ELR (cell line): ENCODE measurements at places on chromosomes 6 and 20.

- DNase-seq: no peak
These were observed 6.8 kb downstream of the KCNK17 start for GRCh38 chr6:39307462-39307861.

GRCh38 chr20:41004531-41005360 lies 23.9 kb upstream of the TOP1 start:
- peak; percentile 68 for DNase-seq

DNA sequence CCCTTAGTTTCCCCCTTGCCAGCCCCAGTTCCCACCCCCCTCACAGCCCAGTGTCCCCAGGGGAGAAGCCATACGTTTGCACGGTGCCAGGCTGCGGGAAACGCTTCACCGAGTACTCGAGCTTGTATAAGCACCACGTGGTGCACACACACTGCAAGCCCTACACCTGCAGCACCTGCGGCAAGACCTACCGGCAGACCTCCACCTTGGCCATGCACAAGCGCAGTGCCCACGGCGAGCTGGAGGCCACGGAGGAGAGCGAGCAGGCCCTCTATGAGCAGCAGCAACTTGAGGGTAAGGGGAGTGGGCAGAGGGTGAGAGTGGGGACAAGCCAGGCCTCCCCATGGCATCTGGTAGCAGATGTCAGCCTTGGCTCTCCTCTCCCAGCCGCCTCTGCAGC lies 5.1 kb upstream of the DEF6 start:
- DNase-seq: no peak

DNA sequence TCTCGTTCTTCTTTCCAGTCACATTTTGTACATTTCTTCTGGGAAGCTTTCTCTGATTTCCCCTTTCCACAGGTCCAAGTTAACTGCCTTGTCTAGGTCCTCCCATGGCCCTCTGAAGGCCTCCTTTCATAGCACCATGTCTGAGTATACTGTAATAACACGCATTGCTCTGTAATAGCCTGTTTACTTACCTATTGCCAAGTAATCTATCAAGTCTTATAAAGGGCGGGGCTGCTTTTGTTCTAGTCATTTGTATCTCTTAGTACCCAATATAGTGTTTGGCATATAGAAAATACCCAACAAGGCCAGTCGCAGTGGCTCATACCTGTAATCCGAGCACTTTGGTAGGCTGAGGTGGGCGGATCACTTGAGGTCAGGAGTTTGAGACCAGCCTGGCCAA lies 17.9 kb downstream of the PTPN1 start:
- DNase-seq: no peak

GRCh38 chr6:155011809-155012291 lies 16.7 kb downstream of the TIAM2 start:
- DNase-seq: no peak

DNA sequence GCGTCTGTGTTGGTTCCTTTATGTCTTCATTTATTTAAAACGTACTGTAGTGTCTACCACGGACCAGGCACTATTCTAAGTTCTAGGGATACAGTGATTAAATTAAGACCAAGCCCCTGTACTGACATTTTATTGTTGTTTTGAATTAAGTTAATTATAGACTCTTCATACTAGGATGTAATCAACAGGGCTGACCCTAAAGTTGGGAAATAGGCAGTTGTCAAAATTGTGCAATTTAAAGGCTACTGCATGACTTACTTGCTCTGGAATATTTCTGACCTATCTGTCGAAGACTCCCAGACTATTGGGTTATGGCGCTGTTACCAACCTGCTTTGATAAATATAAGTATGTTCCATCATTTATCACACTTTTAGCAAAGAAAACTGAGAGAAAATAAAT lies 6.7 kb downstream of the MYO6 start:
- no peak for DNase-seq

DNA sequence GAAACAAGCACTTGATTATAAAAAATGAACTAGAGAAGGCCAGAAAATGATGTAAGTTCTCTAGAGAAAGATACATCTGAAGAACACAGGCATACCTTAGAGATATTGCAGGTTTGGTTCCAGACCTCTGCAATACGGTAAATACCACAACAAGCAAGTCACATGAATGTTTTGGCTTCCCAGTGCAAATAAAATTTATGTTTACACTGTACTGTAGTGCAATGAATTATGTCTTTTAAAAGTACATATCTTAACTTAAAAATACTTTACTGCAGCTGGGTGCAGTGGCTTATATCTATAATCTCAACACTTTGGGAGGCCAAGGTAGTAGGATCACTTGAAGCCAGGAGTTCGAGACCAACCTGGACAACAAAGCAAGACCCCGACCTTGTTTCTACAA lies 10.9 kb upstream of the KIAA1586 start:
- DNase-seq: no peak

DNA sequence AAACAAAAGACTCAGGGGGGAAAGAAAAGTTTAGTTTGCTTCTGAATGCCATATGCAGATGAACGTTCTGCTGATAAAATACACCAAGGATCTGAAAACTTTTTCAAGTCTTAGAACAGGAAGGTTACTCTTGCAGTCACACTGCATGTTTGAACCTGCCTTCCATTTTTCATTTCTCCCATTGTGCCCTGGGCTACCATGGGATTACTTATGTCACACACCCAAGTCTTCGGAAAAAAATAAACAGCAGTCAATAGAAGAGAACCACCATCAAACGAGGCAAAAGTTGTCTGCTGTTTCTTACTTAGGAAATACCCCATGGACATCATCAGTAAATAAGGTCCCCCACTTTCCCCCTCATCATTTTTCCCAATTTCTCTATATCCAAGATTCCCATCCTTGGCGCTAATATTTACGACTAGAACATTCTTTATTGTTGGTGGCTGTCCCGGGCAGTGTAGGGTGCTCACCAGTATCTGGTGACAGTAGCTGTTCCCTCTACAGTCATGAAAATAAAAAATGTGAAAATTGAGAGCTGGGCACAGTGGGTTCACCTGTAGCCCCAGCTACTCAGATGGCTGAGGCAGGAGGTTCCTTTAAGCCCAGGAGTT lies 202.5 kb downstream of the BCAS1 start:
- no peak for DNase-seq

- DNase-seq: no peak
These were observed 92.7 kb upstream of the ASF1A start for GRCh38 chr6:118801257-118801656.

- no peak for DNase-seq
These were observed 147.7 kb downstream of the MRPL14 start for GRCh38 chr6:43979525-43979924.

DNA sequence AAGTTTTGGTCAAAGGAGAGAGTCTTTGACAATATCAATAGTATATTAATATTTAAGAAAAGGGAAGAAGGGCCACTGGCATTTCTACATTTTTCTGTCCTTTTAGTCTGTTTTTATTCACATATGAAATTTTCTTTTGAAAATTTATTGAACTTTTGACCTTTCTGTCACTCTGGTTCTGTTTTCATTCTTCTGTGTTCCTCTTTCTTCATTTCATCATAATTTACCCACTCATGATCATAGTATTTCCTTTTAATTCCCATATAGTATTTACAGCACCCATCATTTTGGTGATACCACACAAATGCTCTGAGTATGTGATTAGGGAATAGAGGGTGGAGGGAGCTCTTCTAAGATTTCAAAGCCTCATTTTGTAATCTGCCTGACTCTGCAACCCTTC lies 142.8 kb downstream of the GJA1 start:
- DNase-seq: no peak

GRCh38 chr20:45288376-45288775 lies 18.3 kb upstream of the RBPJL start:
- DNase-seq: no peak

- DNase-seq: peak; percentile 42
These were observed 106.8 kb downstream of the GJA10 start for GRCh38 chr6:90000864-90001731.

DNA sequence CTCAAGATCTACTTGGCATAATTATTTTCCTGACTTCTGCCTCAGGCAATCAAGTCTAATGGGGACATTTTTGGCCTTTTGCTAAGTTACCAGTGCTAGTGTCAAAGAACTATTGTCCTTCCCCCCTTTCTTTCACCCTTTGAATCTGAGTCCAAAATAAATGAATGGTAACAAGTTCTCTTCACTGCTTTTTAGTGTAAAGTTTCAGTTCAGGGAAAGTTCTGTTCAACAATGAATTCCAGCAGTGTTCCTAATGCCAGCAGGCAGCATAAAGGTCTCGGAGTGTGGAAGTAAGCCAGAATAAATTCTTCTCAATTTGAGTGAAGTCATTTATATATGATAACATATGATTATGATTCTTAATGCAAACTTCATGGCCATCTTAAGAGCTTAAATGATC lies 20.8 kb upstream of the TSPYL1 start:
- no peak for DNase-seq

- DNase-seq: peak; percentile 47
These were observed 2.4 kb downstream of the NUS1 start for GRCh38 chr6:117677553-117678141.

DNA sequence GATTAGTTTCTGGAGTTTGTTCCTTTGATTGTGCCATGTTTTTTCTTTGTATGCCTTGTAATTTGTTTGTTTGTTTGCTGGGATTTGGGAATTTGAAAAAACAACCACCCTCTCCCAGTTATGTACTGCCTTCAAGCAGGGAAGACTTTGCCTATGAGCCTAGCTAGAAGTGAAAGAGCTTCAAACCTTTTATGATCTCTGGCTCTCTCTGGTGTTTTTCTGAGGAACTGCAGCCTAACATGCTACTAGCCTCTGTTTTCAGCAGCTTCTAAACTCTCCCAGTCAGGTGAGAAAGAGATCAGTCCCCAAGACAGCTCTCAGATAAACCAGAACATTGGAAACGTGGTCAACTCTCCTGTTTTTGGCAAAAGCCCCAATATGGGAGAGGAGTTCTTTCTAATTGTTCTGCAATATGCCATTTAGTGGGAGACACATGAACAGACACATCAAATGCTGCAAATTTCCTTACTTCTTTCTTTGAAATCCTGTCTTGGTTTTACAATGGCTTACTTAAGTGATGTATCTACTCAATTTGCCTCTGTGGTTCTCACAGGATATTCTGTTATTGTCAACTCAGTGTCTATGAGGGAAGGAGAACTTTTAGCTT lies 58.9 kb upstream of the SERINC1 start:
- DNase-seq: peak; percentile 75

DNA sequence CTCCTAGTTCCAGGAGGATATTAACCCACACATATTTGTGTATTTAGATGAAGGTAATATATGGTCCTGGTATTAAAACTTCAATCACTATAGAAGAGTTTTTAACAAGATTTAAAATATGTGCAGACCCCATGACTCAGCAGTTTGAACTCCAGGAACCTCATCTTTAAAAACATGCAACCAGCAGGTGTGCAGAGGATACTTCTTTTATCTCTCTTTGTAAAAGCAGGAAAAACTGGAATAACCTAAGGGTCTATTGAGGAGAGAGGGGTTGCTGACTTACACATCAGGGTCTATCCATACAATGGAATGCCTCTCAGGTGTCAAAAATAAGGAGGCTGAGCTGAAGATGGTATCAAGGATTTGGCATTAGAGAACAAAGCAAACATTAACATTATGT lies 36.9 kb upstream of the TFAP2C start:
- DNase-seq: no peak

- DNase-seq: peak; percentile 50
These were observed 48.5 kb downstream of the PYGB start for GRCh38 chr20:25296094-25297093.

DNA sequence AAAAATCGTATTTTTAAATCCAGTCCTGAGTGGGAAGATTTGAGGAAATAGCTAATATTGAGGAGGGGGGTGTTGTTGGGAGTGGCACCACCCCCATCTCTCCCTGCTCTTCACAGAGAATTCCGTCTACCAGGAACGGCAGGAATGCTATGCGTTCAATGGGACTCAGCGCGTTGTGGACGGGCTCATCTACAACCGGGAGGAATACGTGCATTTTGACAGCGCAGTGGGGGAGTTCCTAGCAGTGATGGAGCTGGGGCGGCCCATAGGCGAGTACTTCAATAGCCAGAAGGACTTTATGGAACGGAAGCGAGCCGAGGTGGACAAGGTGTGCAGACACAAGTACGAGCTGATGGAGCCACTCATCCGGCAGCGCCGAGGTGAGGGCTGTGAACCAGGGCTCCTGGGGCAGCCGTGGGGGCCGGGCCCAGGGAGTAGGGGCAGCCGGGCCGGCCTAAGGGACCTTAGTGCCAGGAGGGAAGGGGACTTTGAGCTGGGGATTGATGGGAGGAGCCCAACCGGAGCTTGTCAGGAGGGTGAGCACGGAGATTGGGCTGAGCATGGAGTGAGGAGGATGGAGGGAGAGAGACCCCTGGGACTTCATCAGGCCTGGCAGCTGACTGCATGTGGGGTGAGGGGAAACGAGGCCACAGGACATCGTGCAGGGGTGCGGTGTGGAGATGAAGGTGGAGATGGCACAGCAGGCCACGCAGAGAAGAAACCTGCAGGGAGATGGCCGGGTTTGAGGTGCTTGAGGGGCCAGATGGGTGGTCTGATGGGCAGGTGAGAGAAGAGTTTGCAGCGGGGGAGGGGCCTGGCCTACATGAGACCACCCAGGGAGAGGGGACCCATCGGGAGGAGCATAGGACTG lies 41.3 kb downstream of the HLA-DPB1 start:
- peak; percentile 12 for DNase-seq

DNA sequence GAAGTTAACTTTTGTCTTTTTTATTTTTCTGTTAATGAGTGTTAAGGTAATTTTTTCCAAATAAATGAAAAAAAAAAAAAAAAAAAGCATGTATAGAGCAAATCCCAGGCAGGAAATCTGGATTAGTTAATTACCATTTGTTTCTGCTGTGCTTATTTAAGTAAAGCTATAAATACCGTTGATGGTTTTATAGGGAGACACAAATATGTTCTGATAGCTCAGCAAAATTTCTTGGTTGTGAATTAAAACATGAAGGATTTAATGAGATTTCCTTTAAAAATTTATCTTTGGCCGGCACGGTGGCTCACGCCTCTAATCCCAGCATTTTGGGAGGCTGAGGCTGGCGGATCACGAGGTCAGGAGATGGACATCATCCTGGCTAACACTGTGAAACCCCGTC lies 189.4 kb downstream of the CD109 start:
- DNase-seq: no peak

GRCh38 chr20:50350510-50351249 lies 159.5 kb upstream of the PTPN1 start:
- DNase-seq: no peak

GRCh38 chr6:139982652-139983295 lies 608.3 kb upstream of the CITED2 start:
- peak; percentile 58 for DNase-seq

- DNase-seq: no peak
These were observed 233.9 kb downstream of the PRL start for GRCh38 chr6:22062807-22063408.

DNA sequence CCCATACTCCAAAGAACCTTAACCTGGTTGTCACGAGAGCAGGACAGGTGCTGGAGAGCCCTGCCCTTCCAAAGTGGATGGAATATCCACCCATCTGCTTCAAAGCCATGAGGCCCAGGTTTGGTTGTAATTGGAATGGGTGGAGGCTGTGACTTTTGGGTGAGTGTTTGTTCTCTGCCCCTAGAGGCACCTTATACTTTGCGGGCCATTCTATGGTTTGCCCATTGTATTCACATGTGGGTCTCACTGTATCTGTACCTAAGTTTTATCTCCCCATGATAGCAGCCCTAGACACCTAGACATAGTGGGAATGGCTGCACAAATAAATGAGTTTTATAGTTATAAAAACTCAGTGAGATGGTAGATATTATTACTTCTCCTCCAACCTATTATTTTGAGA lies 67.1 kb upstream of the NAA20 start:
- no peak for DNase-seq

GRCh38 chr20:46400828-46401477 lies 5.5 kb downstream of the ELMO2 start:
- peak; percentile 71 for DNase-seq
